AG09309 (cell line): ENCODE measurements at places on chromosomes 4 and X.

DNA sequence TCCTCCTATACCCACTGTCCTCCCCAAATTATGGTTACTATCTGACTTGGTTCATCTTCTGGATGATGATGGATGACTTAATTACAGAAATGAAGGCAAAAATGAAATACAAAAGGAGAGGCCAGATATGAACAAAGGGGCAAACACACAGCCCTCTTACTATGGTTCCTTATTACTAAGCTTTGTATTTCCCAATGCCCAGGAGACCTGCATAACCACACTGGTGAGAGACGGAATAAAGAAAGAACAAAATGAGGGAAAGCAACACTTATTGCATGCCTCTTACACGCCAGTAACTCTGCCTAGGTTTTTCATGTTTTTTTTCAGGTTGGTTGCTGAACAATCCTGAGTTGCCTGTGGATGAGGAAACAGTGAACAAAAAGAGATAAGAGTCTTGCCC lies 120.5 kb downstream of the SLC10A7 start:
- DNase-seq = no peak

GRCh38 chr4:181962321-181962720 lies 280.9 kb upstream of the TENM3 start:
- no peak for DNase-seq

DNA sequence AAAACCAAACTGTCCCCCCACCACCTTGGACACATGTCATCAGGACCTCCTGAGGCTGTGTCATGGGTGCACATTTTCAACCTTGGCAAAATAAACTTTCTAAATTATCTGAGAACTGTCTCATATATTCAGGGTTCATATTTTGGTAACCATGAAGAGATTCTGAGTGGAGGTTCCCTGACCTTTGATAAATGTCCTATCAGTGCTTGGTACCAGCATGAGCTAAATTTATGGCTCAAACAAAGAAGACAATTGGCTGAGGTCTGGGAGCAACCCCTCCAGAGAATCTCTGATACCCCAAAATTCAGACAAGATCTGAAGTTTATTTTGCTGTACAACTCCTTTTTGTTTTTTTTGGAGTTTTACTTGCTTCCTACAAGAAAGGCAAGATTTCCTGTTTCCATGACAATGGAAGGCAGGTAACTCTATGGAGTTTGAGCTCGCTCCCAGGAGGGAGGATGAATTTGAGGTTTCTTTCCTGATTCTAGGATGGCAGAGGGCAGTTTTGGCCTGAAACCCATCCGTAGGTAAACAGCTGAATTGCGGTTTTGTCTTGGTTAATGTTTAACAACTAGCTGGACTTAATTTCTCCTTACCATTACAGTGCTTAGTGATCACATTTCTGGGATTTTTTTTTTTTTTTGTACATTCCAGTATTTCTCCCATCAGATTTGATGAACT lies 14.5 kb downstream of the UGT2B15 start:
- no peak for DNase-seq

- DNase-seq = peak; percentile 89
These were observed 10.1 kb upstream of the ADH1A start for GRCh38 chr4:99300934-99301333.

- no peak for DNase-seq
These were observed at the start of gene P2RY10 for GRCh38 chrX:78945186-78945912. TSS of gene P2RY10 (plus strand) at chrX:78945391. CDS start at chrX:78960521, 15,130 bp downstream.

- DNase-seq = no peak
These were observed 627 bp downstream of the CDKN2AIP start for GRCh38 chr4:183445097-183445428.

DNA sequence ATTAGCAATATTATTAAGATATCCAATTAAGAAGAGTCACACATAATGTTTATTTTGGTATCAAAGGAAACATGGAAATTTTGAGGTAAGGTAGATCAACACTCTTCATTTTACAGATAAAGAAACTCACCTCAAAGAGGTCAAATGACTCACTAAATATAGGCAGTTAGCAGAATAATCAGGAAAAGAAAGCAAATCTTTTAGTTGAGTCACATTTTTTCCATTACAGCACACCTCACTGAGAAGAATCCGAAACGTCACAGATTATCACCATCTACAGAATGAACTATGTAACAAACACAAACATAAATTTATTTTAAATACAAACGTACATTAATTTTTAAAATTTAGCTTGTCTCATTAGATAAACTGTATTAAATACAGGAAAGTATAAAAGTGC lies 70.1 kb downstream of the TMEM47 start:
- DNase-seq = no peak

DNA sequence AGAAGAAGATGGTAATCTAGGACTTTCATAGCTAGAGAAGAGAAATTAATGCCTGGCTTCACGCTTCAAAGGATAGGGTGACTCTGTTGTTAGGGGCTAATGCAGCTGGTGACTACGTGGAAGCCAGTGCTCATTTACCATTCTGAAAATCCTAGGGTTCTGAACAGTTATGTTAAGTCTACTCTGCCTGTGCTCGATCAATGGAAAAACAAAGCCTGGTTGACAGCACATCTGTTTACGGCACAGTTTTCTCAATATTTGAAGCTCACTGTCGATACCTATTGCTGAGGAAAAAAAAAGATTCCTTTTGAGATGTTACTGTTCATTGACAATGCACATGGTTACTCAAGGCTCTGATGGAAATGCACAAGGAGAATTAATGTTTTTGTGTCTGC lies 182.6 kb upstream of the NUDT6 start:
- DNase-seq = no peak

DNA sequence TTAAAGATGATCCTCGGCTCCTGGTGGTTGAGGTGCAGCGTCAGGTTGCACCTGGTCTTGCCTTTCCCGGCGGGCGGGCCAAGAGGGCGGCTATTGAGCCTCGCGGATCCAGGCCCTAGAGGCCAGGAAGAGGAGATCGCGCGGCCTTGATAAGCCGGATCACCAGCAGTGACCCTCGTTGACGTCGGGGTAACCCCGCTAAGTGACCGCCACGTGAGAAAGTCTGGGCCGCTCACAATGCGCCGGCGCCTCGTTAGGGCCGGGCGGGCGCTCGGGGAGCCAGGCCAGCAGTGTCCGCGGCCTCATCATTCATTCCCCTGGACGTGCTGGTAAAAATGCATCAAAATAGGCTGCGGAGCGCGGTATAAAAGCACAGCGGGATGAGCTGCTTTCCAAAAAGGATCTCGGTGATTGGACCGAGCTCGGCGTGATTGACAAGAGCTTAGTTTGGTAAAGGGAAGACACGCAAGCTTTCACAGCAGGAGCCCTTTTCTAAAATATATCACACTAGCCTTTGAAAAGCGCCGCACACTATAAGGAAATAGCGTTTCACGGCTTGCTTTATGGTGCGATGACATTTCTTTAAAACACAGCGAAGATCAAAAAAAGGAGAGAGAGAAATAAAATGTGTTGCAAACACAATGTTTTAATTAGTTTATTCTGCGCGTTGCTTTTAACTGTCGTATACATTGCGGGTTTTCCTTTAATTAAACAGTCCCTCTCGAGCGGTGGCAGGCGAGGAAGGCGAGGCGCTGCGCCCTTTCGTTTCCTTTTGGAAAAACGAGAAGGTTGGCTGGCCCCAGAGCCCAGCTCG lies 15.9 kb upstream of the ZIC3 start:
- no peak for DNase-seq

DNA sequence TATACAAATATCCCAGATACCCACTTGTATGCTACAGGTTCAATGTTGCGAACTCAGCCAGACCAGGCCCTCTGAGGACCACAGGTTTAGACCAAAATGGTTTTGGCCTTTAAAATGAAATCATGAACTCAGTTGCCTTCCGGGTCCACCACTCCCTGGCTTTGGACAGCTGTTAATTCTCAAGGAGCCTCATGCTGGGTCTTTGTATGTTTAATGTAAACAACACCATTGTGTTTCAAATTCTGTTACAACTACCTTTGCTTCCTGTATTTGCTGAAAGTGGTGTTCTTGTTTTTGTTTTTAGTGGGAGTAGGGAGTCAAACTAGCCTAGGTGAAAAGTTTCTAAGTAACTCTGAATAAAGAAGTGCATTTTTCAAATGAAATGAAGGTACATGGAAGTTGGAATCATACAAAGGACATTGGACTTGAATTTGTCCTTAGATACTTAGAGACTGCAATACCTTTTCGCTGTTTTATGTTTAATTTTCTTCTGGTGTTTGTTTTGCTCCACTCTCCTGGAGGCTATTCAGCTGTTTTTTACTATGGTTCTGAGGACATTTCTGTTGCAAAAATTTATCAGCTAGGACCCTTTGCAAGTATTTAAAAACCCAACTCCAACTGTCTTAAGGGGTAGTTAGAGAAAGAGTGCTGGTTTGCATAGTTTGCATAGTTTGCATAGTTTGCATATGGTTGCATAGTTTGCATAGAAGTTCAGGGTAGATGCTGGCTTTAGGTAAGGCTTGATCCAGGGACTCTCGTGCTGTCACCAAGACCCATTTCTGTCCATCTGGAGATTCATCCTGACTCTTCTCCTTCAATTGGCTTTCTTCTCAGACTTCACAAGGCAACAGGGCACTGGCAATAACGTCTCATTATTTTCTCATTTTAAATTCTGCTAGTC lies 70.1 kb downstream of the MID1IP1 start:
- no peak for DNase-seq

- no peak for DNase-seq
These were observed 98.2 kb upstream of the HHIP start for GRCh38 chr4:144547678-144548298.

- no peak for DNase-seq
These were observed 276.6 kb downstream of the CCSER1 start for GRCh38 chr4:90403781-90404180.
